ENCODE measurements at places on chromosomes 4 and X.

GRCh38 chr4:153204247-153204671, at the start of gene TRIM2:
TRIM2 (plus strand) TSS chr4:153204443; CDS start chr4:153204531, 88 bp downstream.
- DNase-seq = no peak

GRCh38 chr4:3261411-3262207, 12.7 kb downstream of the MSANTD1 start:
- DNase-seq = no peak

DNA sequence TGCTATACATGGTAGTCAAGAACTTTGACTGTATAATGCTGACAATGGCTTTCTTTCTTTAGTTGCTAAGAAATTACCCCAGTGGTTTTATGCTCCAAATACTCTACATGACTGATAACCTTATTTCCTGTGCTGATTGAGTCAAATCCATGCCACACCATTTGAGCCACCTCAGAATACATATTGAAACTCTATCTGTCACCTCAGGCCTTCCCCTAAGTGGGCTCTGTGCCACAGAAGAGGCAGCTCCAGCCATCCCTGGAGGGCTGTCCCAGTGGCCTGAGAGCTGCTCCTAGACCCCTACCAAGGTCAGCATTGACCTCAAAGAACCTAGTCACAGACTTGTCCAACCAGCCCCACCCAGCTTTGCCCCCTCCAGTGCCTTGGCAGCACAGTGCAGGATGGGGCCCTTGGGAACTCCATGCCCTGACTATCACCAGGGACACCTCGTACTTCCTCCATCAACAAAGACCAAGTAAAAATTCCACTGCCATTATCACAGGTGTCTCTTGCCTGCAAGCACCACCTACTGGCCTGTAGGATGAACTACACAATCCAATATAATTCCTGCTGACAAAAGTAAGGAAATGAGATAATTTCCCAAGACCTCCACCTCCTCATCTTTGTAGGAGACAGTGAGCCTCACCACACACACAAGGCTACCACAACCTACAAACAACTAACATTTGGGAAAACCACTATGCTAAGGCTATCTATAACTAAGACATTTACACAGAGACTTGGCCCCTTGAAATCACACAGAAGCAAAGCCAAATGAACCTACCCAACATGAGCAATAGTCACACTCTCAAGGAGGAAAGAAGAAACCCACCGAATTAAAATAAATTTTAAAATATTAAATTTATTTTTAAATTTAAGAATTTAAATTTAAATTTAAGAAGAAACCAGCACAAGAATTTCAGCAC, 239.9 kb downstream of the NKX6-1 start:
- DNase-seq = no peak

DNA sequence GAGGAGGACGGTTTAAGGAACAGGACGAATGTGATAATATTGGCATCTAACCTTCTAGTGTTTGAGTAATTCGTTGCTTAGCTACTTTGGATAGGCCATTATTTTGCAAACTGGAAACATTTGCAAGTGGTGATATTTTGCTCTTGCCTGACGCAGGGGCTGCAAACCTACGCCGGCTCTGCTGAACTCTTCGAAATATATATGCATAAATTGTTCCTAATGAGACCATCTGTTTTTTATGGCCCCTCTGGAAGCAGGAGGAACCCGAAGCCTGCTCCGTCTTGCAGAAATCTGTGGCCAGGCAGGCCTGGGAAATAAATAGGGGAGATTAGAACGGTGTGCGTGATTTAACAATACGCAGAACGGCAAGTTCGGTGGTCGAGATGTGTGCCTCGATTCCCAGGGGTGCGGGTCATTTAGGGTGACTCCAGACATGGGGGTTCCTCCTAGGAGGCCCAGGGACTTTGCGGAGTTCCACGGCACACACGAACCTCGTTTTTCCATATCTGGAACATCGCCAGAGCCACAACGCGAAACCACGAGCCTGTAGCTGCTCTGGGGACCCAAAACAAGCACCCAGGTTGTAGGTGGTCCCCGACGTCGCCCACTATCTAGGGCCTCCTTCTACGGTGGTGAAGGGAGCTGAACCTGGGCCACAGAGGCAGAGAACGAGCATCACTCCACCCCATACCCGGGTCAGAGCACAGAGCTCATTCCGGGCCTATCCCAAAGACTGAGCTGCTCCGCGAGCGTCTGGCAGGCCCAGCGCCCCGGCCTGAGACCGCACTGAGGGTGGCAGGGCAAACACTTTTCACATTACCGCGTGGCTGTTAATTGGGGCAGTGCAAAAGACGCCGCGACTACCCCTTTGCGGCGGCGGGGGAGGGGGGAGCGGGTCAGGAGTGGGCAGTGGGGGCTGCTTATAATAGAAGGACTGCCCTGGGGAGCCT, 89.7 kb downstream of the BCOR start:
- no peak for DNase-seq

GRCh38 chr4:145799223-145799622, 119.3 kb downstream of the C4orf51 start:
- no peak for DNase-seq

DNA sequence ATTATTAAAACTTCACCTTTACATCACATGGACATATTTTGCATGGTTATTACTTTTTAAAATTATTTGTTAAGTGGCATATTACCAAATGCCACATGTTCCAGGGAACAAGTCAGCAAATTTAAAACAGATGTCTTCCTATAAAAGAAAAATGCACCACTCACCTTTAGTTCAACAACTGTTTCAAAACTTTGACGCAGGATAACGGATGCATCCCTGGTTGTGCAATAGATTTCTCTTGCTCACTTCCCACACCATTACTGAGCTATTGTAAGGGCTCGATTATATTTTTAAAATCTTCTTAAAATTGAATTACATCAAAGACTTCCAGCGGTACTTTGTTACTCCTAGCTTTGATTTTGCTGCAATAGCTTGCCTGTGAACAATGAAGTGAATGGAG, 93.0 kb upstream of the ARHGAP24 start:
- DNase-seq = no peak

DNA sequence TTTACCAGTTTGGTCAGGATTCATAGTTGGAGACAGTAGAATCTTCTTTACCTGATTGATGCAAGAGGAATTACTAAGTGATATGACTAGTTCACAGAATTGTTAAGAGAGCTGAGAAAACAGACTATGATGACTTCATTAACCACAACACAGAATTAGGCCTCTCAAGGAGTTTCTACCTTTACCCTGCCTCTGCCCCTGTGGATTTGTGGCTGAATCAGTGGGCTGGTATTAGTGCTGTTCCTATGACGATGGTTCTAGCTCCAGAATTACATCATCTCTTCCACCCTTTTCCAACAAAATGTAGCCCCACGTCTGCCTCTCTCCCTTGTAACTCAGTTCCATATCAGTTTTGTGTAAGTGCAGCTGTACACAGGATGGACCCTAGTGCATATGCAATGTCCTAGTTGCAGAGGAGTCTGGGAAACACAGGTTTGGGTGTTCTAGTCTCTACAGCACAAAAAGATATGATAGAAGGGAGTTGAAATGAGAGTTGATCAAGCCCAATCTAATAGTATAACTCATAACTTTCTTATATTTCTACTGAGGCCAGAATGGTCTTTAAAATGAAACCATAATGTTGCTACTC, 99.3 kb downstream of the ANXA5 start:
- DNase-seq = no peak

DNA sequence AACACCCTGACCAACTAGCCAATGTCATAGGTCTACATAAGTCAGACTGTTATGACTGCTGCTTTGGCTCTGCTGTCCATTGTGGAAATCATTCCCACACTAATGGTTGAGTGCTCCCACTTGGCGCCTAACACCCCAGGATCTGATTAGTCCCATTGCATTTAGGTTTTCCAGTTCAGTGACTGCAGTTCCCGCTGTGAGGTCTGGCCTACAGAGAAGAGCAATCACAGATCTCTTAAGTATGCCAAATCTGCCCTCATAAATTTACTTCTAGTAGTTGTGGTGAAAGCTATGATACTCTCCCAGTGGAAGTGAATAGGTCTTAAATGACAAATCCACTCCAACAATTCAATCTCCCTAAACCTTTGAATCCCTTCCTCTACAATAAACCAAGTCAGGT, 77.3 kb upstream of the IL2 start:
- no peak for DNase-seq

DNA sequence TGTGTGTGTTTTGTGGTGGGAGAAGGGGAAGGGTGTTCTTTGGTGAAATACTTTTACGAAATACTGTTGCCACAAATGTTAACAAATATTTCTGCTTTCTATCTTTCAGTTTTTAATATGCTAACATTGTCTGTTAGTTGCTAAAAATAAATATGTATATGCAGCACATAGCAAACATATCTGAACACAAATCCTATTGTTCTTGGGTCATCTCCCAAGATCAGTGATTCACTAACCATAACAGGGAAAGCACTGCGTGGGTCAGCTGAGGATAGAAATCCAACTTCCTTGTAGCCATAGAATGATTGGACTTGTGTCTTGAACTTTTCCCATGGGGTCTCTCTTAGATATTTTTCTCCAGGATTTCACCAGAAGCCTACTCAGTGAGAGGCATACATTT, 250.3 kb upstream of the FAM47A start:
- no peak for DNase-seq

DNA sequence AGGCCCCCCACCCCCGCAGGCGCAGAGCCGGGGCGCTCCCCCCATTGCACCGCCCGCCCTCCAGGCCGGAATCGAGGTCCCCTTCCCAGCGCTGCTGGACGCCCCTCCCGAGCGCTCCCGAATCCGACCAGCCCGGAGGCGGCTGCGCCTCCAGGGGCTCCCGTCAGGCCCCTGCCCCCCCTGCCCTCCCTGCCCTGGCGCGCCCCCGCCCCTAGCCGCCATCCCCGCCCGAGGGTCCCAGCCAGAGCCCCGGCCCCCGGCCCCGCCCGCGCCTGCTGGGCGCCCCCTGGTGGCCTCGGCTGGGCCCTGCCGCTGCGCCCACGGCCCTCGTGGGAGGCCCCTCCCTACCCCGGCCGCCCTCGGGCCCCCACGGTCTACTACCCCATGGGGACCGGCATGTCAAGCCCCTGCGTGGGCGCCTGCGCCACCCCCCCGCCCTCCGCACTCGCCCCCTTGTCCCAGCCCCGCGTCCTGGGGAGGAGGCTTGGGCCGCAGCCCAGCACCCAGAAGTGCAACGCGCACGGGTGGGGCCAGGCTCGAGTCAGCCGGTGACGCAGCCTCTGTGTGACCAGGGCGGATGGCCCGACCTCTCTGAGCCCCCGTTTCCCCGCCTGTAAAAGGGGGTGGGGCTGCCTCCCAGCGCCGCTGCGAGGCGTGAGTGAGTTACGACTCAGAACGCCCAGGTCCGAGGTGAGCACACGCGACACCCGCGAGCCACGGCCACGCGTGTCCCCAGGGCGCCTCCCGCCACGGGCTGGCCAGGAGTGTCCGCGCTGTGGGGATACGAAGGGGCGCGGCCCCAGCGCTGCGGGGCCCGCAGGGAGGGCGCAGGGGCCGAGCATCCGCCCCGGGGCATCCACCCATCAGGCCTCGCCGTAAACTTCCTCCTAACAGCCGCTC, 104.9 kb downstream of the FAM53A start:
- peak; percentile 33 for DNase-seq

Measured in stimulated activated CD4-positive, alpha-beta T cell treated with anti-CD3 and anti-CD28 coated beads, Interleukin-12 subunit alpha, Interleukin-12 subunit beta, amount 100 ng/mL, for 24 hours (primary cell).